ENCODE measurements at places on chromosomes 3 and 15. TPM values are rescaled to one million over a fixed set of nuclear protein-coding genes. Genes with fewer than 3 reads are reported as not detected.

DNA sequence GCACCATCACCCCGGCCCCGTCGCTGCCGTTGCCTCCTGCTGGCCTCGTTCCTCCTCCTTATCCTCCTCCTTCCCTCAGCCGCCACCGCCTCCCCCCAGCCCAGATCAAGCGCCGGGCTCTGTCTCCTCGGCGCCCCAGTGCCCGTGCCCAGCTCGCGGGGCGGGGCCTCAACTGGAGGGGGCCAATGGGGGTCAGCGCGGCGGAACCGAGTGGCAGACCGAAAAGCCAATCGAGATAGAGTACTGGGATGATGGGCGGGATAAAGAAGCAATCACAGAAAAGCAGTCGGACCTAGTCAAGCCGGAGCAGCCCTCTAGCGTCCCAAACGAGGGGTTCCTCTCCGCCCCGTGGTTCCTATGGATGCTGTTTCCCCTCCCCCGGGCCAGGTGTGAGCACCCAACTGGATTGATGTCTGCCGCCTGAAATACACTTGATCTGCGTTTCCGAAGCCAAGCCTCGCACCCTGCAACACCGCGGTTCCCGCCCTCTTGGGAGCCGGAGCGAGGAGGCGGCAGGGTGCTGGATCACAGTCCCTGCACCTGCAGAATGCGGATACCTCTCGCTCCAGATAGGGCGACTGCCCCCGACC is at the start of gene FRMD5:
Gene FRMD5, minus strand, starts transcription at position 121 of the 590 bp plus-strand sequence.
- peak; percentile 94 for DNase-seq

GRCh38 chr15:82995938-82996337 is 9.9 kb downstream of the RAMAC start:
- DNase-seq, result no peak

DNA sequence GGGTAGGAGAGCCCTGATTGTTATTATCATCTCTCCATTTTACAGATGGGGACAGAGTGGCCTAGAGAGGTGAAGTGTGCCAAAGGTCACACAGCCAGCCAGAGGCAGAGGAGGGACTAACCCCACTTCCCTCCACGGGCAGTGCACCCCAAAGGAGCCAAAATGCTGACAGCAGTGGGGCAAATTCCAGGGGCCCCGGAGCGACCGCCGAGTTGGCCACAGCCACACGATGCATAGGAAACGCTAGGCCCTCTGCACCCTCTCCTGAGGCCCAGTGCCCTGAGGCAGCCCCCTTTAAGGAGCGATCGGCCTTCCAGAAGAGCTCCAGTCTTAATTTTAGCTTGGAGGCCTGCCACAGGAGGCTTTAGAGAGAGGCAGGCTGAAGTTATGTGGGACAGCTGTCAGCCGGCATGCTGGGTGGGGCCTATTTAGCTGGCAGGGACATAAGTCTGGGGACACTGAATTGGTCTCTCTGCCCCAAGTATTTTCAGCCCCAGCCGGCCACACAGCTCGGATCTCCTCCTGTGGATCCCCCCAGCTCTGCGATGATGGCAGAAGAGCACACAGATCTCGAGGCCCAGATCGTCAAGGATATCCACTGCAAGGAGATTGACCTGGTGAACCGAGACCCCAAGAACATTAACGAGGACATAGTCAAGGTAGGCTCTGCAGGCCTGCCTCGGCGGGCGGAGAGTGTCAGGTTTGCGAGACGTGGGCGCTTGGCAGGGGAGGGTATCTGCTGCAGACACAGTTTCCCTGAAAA is at the start of gene CAV3:
Gene CAV3, plus strand, starts transcription at position 471 of the 763 bp plus-strand sequence. Its CDS starts 75 bp downstream, at position 546.
- no peak for DNase-seq

DNA sequence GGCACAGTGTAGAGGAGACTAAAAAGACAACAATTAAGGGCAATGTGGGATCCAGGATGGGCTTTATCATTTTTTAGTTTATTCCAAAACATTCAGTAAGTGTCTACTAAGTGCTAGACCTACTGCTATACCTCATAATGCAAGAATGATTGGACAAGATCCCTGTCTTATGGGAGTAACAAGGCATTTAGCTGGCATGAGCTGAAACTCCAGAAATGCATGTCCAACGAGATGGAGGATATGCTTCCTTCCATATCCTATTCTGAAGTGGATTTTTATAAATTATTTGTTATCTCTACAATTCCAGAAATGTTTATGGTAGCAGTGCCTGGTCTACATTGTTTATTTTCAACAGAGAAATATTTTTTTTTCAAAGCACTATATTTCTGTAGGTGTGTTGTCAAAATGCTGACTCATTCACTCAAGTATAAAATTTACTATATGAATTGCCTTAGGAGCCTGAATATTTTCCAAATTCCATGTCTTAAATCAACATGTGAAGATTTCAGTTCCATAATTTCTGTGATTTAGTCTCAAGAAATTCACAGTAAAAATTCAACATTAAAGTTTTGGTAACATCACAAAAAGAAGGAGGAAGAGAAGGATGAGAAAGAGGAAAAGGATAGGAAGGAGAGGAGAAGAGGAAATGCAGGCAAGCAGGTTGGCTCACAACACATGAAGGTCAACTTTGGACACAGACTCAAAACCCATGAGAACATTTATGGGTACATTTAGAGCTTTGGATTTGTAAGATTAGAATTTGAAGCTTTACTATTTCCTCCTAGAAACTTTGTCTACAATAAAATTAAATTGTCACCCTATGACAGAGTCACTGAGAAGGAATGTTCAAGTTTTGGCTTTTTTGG is 88.6 kb downstream of the P3H2 start:
- no peak for DNase-seq

DNA sequence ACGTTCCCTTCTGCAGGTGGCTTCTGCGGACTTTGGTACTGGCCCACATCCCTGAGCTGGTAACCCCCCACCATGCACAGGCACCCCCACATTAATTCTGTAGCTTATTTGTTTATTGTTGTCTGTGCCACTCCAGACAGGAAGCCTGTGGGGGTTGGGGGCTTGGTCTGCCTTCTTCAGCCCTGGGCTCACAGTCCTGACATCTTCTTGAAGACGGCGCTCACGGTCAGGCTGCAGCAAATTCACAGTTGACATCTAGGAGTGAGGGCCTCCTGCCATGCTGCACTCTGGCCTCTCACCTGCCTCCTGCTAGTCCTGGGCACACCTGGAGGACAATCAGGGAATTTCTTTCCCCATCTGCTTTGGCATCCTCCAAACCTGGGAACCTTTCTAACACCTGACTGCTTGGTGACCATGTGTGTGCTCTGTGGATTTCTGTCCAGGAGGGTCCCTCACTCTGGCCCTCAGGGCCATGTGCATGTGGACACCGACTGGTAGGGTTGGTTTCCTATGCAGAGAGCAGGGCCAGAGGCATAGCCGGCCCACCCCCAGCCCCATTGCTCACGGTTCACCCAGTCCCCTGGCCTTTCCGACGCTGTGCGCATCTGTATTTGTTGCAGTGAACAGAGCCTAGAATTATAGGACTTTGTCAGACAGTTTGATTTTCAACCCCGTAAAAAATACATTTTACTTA is 68.8 kb downstream of the APBA2 start:
- no peak for DNase-seq

DNA sequence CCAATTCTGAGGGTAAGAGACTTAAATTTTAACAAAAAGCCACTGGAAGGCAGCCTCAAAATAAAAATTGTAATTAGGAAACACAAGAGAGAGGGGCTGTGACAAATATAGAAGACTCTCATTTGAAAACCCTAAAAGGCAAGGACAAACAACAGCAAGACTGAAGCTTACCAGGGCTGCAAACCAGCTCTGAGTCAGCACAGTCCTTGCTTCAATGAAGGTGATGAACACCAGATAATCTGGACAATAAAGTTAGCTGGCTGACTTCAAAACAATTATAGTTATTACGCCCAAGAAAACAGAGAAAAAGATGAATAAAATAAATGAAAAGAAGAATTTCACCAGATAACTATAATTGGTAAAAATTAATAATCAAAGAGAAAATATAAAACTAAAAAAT is 149.3 kb upstream of the NSMCE3 start:
- DNase-seq, result no peak

DNA sequence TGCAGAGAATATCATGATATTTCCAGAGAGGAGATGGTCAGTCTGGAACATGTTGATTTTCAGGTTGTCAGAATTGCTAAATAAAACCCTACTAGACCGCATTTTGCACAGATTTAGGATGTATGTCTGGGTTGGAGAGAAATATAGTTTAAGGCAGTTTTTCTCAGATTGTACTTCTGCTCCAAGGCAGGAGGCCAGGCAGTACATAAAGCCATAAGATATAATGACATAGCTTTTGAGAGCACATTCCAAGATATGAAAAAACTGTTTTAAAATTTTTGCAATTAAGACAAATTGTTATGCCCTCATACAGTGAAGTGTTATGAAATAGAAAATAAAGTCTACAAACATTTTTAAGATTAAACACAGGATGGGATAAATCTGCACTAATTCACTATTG is 301.8 kb upstream of the CBLB start:
- no peak for DNase-seq

DNA sequence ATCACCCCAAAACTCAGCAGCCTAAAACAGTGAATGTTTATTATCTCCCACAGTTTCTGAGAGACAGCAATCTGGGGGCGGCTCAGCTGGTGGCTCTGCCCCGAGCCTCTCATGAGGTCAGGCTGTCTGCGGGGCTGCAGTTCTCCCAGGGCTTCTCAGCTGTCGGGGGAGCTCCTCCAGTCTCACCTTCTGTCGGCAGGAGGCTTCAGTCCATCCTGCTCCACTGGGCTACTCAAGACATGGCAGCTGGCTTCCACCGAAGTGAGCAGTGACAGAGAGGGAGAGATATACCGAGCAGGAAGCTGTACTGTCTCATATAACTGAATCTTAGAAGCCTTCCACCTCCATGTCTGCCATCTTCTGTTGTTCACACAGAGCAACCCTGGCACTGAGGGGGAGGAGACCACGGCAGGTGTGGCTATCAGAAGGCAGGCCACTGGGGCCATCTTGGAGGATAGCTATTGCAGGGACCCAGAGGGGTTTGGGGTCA is 72.8 kb upstream of the ITGA11 start:
- no peak for DNase-seq

DNA sequence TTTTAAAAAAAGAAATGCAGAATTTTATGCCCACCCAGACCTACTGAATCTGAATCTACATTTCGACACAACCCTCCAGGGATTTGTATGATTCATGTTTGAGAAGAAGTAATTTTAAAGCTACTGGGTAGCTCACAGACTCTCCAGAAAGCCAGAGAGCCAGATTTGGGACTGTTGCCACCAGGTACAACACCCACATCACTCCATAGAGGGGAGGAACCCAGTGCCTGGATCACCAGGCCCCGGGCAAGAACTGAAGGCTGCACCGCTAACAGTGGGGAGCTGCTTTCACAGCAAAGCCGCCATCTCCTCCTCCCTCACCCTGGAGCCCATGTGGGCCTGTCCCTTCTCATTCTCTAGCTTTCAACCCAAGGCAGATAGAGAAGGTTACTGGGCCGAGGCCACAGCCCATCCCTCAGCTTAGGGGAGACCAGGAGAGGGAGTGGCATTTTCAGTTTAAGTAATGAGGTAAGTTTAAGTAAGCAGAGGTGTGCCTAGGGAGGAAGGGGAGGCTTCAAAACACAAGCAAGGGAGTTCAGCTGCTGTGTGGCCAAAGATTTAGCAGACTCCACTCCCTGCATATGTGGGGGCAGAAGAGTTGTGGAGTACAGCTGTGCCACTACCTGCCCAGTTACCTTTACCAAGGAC is 109.8 kb downstream of the IL12A start:
- DNase-seq, result no peak

GRCh38 chr15:99702895-99703602 is 30.2 kb downstream of the LYSMD4 start:
- no peak for DNase-seq

DNA sequence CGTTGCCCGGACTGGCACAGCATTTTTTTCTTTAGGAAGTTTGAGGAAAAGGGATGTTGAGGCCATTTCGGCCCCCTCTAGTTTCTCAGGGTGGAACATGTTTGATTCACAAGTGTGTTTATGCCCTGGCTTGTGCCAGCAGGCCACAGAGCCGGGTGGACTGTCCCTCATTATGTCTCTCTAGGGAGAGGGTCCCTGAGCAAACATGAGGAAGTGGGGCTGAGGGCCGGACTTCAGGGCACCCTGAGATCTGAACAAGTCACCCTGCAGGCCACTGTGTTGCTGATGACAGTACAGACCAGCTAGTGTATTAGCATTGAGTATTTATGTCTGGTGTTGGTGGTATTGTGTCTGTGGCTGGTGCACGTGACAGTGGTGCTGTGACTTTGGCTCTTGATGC is 34.9 kb downstream of the RNU5B-1 start:
- DNase-seq, result no peak

GRCh38 chr15:77773903-77774302 is 141.2 kb upstream of the LINGO1 start:
- no peak for DNase-seq

DNA sequence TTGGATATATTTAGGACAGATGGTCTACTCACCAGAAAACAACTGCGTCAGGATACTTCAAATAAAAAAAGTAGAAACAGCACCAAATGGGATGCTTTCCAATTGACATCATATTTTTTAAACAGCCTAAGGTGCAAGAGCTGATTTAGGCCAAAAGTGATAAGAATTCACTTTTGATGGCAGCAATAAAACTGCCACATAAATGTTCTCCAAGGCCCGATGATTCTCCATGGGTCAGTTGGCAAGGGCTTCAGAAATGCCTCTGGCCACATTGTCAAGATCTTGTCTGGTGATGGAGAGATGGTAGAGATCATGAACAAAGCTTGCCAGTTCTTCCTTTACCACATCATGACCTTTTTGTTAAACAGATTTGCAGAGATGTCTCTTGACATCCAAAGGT is 38.9 kb downstream of the LDHAL6B start:
- no peak for DNase-seq

GRCh38 chr3:196471551-196471950 is 32.0 kb downstream of the RNF168 start:
- no peak for DNase-seq

DNA sequence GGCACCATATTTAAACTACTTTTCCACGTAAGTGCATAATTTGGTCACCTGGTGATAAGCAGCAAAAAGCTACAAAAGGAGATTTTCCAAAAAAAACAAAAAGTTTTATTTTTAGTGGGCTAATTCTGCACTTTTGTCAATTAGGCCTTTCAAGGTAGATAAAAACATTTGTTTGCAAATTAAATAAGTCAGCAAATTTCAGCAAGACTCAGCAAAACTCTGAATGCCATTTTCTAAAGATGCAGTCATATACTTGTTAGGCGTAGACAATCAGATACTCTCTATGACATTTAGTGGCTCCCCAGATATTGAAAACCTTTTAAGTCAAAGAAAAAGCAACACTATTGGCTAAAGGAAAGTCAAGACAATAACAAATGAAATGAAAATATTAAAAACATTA is 400.2 kb upstream of the GOLIM4 start:
- DNase-seq, result no peak

GRCh38 chr3:60979461-60980341 is 271.6 kb downstream of the FHIT start:
- no peak for DNase-seq

The DUOXA2 gene
- not detected for total RNA-seq

The PAQR9 gene
- total RNA-seq, result not detected

The ARNT2 gene
- 0.38 TPM for total RNA-seq

The CFAP91 gene
- total RNA-seq, result 0.29 TPM

The SERINC4 gene
- total RNA-seq, result 0.15 TPM

The PLA1A gene
- 0.31 TPM for total RNA-seq

The ANKRD34C gene
- total RNA-seq, result not detected

The ARIH1 gene
- total RNA-seq, result 187 TPM

The AMT gene
- 2.4 TPM for total RNA-seq

Data from activated CD4-positive, alpha-beta memory T cell treated with anti-CD3 and anti-CD28 coated beads for 36 hours (primary cell).